ENCODE measurements at places on chromosomes 6 and 20.

DNA sequence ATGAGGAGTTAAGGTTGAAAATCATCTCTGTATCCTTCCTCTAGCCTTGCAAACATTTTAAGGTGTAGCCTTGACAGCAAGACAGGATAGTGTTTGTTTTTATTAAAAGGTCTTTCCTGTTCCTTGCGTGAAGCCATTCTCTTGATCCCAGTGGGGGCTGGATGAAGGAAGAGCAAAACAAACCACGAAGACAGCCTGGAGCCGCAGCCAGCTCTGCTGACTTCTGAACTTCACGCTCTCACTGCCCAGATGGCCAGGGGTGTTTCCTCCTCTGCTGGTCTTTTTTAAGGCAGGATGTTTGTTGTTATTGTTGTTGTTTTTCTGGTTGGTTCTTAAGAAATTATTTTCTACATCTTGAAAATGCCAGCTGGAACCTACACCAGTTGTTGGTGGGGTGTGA, 156.4 kb downstream of the MTHFD1L start:
- no peak for DNase-seq

GRCh38 chr20:49835031-49835430, 22.4 kb downstream of the SLC9A8 start:
- no peak for DNase-seq

GRCh38 chr6:141413196-141413595, 719.5 kb upstream of the GJE1 start:
- DNase-seq = no peak

DNA sequence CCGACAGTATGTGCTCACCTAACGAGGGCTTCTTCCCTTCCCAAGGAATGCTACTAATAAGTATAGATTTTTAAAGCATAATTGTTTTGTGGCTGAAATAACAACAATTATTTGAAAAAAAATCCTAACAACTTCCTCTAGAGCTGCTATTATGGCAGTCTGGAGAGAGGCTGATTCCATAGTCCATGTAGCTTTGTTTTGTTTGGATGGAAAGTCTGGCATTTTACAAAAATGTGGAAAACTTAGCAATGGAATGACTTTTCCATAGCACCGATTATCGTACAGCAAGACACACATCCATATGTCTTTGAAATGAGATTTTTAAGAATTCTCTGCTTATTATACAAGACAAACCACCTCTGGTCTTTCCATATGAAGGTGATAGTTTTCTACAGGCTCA, 252.4 kb upstream of the TAB2 start:
- DNase-seq = no peak

DNA sequence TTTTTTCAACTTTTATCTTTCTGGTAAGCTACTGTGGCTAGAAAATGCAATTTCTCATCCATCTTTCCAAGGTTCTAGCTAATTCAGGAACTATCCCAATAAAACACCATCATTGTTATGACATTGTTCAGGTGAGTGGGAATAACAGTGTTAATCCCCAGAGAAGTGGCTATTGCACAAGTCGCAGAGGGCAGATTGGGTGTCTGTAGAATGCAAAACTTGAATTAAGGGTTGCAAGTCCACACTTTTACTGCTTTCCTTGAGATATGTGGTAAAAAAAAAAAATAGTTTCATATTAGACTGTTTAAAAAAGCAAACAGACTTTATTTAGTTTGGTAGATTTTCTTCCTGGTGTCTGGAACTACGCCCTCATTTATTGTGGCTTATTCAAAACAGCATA, 41.1 kb upstream of the PRDM1 start:
- DNase-seq = no peak

- DNase-seq = no peak
Measured at GRCh38 chr6:16651871-16652270, 109.4 kb downstream of the ATXN1 start.

DNA sequence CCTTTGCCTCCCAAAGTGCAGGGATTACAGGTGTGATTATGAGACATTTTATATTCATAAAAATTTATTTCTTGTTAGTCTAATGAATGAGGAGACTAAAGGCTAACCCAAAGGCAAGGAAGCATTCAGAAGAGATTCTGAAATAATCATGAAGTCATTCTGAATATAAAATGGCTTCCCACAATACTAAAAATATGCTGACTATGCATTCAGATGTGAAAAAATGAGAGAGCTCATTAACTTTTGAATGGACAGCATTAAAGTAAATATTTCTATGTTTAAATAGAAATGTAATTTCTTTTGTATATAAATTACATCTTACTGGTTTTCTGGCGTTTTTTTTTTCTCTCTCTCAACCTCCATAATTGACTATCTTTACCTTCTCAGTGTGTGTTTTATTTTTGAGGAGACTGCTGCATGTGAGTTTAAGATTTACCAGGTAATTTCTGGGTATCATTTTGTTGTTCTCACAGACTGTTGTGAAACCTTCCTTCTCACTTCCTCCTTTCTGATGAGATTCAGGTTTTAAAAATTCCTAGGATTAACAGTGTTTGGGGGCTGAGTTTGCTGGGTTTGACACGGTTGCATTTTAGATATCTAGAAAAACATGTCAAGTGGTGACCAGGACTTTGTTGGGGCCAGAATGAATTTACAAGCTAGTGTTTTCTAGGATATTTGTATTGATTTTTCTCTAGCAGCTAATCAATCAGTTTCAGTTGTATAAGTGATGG, 316.6 kb downstream of the CDKAL1 start:
- DNase-seq = no peak

- DNase-seq = no peak
Measured at GRCh38 chr6:54282186-54282585, 26.1 kb upstream of the TINAG start.

GRCh38 chr6:72246926-72247325, 360.6 kb downstream of the RIMS1 start:
- DNase-seq = no peak

- DNase-seq = no peak
Measured at GRCh38 chr6:100469101-100469859, 4.6 kb upstream of the SIM1 start.

- DNase-seq = no peak
Measured at GRCh38 chr6:102015431-102015830, 621.9 kb downstream of the GRIK2 start.

DNA sequence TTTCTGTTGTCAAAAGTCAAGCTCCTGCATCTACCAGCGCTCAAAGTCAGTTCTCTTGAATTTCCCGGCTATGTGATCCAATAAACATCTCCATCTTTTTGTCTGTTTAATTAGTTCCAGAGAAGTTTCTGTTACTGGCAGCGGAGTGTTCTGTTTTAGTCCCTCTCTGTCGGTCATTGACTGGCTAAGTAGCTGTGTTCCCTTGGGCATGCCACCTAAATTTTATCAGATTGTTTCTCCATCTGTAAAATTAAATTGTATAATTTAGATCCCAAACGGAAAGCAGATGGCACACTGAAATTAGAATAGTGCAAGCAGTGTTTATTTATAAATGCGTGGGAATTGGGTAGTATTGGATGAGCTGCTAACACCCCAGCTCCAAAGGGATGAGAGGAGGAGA, 29.7 kb upstream of the PRL start:
- no peak for DNase-seq

DNA sequence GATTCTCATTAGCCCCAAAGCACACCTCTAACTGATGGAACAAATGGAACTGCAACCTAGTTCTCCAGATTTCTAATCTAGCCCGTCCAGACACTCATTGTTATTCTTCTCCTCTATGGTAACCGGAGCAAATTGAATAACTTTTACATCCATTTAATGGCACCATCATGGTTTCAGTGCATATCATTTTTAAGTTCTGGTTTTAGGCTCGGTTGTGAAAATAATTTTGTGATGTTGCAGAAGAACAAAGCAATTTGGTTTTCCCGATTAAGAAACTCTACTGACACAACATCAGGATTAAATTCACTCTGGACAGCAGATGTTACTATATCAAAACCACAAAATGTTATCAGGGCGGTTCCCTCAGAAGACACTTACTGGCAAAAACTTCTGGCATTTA, 42.5 kb upstream of the HBS1L start:
- no peak for DNase-seq

GRCh38 chr6:5634525-5634924, 372.2 kb downstream of the NRN1 start:
- DNase-seq = no peak

- no peak for DNase-seq
Measured at GRCh38 chr6:129685662-129686031, 24.3 kb downstream of the ARHGAP18 start.

DNA sequence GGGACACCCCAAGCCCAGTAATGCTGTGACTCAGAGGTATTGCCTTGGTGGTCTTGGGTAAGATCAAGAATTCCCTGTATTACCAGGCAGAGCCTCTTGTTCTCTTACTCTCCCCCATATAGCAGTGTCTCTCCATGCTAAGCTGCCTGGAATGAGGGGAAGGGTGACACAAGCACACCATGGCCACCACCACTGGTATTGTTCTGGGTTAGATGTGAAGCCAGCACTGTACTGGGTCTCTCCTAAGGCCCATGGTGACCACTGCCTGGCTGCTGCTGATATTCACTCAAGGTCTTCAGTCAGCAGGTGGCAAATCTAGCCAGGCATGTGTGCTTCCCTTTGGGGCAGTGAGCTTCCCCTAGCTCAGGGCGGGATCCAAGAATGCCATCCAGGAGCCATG, 36.5 kb downstream of the TAF11 start:
- no peak for DNase-seq

- DNase-seq = peak; percentile 91
Measured at GRCh38 chr6:30101444-30102413, 11.2 kb downstream of the TRIM31 start.

- no peak for DNase-seq
Measured at GRCh38 chr20:62200491-62201172, 17.8 kb downstream of the MTG2 start.

DNA sequence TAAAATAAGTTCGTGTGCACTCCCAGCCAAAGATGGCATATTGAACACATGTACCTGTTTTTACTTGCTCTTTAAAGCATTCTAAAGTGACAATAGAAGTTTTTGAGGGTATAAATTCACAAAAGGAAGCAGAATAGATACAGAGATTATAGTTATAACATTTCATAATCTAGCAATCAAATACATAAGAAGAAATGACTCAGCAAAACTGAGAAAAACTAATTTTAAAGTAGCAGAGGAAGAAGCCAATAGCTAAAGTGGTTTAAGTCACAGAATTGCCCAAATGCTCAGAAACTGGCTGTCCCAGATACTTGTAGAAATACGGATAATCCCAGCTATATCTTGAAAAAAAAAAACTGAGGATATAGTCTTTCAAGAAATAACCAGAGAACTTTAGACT, 49.2 kb upstream of the TBC1D32 start:
- DNase-seq = no peak

DNA sequence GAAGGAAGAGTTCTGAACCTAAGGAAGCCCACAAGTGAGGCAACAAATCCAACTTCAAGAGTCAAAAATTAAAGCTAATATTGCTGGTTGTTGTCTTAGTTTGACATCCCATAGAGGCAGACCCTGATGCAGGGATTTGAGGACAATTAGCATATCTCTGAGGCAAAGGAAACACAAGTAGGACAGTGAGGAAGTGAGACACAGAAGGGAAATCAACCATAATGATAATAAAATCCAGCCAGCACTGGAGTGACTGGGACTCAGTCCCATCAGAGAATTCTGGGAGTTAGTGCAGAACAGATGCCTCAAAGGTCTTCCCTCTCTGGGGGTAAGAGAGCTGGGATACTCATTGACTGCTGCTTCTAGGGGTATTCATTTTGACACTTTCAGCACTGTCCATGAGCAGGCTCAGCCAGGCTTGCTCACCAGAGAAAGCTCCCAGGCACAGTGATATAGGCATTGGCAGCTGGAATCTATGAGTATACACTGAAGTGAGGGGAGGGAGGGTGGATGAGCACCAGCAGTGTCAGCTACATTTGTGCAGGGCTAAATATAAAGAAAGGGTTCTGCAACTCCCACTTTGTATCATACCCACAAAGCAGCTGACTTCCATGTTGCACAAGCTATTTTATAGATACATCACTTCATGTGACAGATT, 43.4 kb upstream of the SPTLC3 start:
- DNase-seq = no peak

- no peak for DNase-seq
Measured at GRCh38 chr6:152351110-152351509, 286.1 kb downstream of the SYNE1 start.

GRCh38 chr6:122063076-122063475, 336.4 kb upstream of the HSF2 start:
- DNase-seq = no peak

- peak; percentile 11 for DNase-seq
Measured at GRCh38 chr20:24708411-24709295, 239.2 kb downstream of the SYNDIG1 start.

DNA sequence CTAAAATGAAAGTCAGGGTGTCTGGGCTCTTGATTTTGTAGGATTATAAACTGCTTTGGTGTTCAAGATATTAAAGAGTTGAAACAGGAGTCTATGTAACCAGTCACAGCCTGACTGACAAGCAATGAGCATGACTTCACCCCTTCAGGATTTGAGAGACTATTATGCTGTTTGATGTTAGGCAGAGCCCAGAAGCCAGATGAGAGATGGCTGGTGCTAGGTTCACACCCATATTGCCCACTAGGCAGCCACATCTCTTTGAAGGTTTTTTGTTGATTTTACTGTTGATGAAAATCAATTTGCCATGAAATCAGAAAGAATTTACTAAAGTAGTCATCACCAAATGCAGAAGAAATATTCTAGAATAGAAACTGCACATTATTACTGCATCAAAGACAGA, 243.6 kb downstream of the KHDRBS2 start:
- no peak for DNase-seq

GRCh38 chr20:57188576-57189079, 77.8 kb downstream of the BMP7 start:
- DNase-seq = no peak
